ENCODE measurements at places on chromosomes 4 and X. TPM values are rescaled to one million over a fixed set of nuclear protein-coding genes. Genes with fewer than 3 reads are reported as not detected.

Gene SSX4B
- not detected for total RNA-seq

Gene GJB1
- total RNA-seq, result not detected

Gene EXOC1L
- not detected for total RNA-seq

Gene OPHN1
- 1.4 TPM for total RNA-seq

Gene INPP4B
- 3.2 TPM for total RNA-seq

Gene ARR3
- total RNA-seq, result not detected

Measured in A549 treated with ZK216348 at 1 μM for 4 hours (cell line).